ENCODE measurements at places on chromosomes 12 and 14.

- no peak for DNase-seq
Observed at GRCh38 chr12:41274643-41275042, 86.5 kb downstream of the PDZRN4 start.

DNA sequence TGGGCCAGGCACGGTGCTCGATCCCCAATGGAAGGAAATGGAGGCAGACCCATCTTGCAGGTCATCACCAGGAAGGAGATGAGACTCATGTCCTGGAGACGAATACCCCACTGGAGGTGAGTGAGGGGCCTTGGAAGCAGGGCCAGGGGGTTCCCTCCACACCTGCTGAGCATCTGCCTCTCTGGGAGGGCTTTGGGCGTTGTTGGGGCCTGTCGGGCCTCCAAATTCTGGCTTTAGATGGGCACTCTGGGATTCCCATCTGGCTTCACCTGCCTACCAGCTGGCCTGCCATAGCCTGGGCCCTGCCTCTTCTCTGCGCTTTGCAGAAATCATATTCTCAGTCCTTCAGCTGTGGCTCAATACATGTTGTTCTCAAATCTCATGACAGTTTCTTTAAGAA, 13.9 kb downstream of the RTL1 start:
- no peak for DNase-seq

DNA sequence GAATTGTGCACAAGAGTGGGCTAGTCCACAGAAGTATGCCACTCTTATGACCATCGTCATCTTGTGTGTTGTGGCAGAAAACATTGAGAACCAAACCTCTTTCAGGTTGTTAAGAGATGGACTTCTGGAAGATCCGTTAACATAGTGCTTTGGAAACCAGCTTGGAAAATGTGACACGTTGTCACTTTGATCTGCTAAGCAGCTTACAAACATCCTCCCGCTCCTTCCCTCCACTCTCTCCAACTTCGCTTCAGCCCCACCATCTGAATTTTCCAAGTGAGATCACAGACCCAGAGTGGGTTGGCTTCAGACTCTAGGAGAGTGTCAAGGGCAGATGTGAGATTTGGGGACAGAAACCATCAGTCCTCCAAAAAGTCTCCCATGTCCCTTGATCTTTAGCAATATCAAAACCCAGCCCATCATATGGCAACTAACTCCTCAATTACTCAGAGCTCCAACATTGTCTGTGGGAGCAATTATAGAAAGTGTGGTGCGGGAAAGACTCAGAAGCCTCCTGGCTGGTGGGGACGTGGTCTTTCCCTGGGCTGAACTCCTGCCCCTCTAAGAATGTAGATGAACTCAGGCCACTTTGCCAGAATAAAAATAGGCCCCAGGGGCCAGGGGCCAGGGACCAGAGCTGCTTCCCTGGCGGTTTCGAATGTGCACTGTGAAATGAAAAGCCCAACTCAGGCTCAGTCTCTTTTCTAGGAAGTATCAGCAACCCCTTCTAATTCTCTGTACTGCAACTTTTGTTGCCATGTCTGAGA, 129.5 kb downstream of the SLC38A6 start:
- no peak for DNase-seq

DNA sequence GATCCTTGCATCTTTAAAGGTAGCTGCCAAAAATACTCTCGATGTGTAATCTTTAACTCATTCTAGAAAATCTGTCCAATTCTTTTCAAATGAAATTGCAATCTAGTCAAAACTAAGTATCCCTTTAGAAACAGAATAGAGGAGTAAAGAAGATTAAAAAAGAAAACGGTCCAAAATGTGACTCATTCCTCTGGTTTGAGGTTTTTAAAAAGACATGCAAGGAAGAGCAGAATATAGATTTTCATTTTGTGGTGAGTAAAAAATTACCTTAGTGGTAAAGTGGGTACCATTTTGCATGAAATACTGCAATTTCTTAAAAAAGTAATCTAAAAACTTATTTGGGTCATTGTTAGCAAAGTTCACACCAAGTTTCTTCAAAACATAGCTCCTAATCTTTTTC, 108.4 kb downstream of the BRMS1L start:
- no peak for DNase-seq

DNA sequence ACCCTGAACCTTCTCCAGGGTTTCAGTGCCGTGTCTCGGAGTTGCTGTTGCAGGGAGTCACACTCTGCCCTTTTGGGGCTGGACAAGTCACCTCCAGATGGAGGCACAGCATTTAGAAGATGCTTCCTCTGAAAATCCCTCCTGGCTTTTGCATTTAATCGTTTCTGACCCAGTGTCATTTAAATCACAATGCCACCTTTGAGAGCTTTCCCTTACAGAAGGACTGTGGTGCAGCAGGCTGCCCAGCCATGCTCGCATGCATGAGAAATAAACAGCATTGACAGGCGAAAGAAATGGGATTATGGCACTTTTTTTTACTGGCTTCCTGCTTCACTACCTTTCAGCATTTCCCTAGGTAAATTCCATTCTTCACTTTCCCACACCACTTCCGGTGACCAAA, 113.4 kb upstream of the DYRK2 start:
- no peak for DNase-seq

- DNase-seq = no peak
Observed at GRCh38 chr12:116803013-116803736, 65.1 kb downstream of the RNFT2 start.

- no peak for DNase-seq
Observed at GRCh38 chr12:28575593-28576205, 385.4 kb downstream of the CCDC91 start.

- no peak for DNase-seq
Observed at GRCh38 chr12:18643681-18644080, 94.1 kb downstream of the PLCZ1 start.

- DNase-seq = no peak
Observed at GRCh38 chr12:8779862-8780261, 42.6 kb upstream of the A2ML1 start.

- DNase-seq = no peak
Observed at GRCh38 chr12:54379398-54380201, 4.9 kb downstream of the ZNF385A start.

GRCh38 chr12:122298071-122298748, 31.9 kb upstream of the VPS33A start:
- no peak for DNase-seq

DNA sequence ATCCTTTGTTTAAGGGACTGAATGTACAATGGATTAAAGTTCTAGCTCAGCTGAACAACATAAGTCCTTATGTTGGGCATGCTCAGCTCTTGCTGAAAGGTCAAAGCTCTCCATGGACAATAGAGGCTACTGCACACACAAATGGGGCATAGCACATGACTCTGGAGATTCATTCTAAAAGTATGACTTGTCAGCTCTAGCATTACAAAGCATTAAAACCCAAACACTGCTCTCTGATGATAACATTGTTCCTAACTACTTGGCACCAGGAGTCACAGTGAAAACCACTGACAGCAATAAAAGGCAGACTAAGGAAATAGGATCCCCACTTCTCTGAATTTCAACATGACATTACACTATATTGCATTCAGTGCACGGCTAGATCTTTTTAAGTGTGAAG, 21.9 kb upstream of the FSCB start:
- DNase-seq = no peak

- DNase-seq = no peak
Observed at GRCh38 chr14:61381553-61381952, 60.2 kb downstream of the PRKCH start.

GRCh38 chr14:50099335-50099734, 17.0 kb downstream of the VCPKMT start:
- no peak for DNase-seq

DNA sequence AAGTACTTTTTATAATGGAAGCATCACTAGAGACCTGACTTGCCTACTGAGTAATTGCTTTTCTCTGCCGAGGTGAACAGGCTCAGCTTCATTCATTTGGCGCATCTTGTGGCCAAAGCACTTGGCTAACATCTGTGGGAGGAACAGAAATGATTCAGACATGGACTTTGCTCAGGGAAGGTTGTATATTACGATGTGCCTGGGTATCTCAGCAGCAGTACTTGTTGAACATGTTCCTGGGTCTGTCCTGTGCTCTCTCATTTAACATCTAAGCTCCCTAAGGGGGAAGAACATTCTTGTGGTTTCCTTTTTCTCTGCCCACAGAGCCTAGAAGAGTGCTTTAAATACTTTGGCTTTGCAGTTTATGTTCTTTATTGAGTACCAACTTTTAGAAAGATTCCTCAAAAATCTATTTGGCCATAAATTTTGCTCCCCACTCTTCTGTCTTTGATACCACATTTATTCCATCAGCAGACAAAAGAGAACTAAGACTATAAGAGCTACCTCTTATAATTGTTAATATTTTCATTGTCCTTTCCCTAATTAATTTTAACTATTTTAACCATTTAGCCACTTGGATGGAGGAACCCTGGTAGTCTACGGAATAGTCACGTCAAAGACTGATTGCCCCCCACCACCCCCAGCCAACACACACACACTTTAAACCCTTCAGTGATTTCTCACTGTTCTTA, 101.2 kb upstream of the EGLN3 start:
- no peak for DNase-seq

DNA sequence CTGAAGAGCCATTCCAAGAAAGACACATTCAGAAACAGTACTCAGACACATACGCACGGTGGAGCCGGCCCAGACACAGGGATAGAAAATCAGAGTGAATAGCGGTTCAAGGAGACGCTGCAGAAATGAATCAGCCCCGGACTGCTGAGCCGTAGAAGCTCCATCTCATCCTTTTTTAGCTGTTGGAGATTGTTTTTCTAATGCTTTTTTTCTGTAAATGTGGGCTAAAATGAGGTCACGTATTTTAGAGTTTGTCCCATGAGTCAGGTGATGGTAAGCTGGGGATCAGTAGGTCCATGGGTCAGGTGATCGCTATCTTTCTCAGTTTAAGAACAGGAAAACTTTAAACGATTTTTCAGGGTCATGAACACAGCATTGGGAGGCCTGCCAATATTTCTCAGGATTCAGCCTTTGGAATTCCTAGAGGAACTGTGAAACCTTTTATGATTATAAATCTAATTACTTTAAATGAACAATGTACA, 202.4 kb downstream of the ITPR2 start:
- DNase-seq = no peak

DNA sequence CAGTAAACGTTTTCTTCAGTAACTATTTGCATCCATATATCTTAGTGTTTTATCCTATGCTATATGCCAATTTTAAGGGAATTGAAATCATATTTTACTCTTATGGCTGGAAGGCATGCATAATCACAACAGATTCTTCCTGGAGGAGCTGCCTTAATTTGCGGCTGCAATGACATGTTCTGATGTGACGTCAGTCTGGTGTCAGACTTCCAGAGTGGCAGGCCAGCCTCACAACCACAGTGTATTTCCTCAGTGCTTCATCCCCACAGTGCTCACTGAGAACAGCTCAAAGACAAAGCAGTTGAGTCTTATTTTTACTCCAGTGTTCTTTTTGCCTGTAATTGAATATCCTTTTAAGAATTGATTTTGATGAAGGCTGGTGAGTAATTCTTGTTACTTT, 107.1 kb downstream of the PLEKHA5 start:
- DNase-seq = no peak

- DNase-seq = no peak
Observed at GRCh38 chr14:99513183-99513694, 32.0 kb downstream of the CCNK start.

DNA sequence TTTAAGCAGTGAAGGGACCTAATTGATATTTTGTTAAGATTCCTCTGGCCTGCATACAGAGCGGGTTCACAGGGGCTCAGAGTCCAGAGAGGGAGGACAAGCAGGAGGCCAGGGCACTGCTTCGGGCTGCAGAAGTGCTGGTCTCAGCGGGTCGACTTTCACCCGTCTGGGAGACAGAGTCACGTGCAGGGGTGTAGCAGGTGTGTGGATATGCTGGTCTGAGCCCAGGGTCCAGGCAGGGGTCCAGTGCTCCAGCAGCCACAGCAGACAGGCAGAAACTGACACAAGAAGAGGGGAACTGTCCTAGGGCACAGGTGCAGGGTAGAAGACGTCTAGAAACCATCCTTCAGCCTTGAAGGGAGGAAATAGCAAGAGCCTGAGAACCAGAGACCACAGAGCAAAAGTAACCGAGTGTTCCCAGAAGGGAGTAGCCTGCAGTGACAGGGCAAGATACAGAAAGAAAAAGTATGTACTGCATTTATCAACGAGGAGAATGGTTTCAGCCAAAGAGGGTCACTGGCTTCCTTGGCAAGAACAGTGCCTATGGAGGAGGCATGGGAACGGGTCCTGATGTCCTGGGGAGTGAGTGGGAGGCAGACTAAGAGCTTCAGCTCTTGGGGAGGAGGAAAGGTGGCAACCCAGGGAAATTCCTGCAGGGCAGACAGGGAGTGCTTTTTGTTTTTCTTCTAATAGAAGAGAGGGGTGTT, 28.7 kb downstream of the FBXO21 start:
- no peak for DNase-seq

DNA sequence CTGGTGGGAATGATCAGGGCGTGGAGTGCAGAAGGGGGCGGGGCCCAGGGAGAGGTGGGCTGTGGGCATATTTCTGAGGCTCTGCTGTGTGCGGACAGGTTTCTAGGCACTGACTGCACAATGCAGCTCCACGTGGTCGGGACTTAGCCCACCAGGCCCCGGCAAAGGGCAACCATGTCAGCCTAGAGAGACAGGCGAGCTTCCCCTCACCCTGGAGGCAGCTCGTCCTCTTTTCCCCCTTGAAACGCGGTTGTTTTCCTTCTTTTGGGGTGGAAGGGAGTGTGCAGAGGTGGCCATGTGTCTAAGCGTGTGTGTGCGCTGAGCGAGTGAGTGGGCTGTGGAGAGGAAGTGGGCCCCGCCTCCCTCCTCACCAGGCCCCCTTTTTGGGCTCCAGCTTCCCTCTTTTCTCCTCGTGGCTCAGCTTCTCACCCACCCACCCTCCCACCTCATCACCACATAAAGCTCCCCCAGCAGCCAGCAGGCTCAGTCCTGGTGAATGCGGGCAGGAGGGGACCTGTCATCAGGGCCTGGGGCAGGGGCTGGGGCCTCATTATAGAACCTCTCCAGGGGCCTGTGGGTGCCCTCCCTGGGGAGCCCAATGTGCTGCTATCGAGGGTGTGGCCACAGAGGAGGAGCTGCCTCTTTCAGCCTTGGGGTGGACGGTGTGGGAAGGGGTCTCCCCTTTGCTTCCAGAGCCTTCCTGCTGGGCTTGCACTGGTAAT, 22.0 kb downstream of the LRTM2 start:
- DNase-seq = no peak

DNA sequence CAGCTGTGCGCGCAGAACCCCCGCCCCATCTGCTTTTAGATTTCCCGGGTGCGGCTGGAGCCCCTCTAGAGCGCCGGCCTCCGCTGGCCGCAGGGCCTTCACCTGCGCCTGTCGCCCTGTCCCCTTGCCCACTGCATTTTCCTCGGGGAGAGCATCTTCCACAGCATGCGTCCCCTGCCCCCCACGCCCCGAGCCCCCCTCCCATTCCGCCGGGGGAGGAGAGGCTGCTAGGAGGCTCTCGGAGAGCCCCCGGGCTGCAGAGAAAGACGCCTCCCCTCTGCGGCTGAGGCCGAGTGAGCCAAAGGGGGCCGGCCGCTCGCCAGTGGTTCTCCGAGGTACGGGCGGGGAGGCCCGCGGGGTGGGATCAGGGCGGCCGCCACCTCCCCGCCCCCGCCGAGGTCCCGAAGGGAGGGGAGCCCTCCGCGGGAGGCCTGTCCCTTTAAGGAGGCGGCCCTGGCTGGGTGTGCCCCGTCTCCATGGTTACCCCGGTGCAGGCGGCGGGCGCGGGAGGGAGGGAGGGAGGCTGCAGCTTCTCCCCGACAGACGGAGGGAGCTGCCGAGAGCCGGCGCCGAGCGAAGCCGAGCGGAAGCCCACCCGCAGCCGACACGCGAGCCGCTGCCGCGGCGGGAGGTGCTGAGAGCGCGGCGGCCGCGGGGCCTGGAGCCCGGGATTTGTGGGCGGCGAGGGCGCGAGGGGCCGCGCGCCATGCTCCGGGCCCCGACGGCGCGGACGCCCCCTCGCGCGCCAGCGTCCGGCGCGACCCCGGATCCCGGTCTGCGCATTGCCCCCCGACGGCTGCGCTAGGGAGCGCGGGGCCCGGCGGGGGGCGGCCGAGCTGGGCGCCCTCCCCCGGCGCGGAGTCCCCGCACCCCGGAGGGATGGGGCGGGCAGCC, at the start of gene KCNH3:
Gene KCNH3 (plus strand): TSS at position 521 of the 894 bp plus-strand sequence. CDS start 387 bp downstream, outside the sequence.
- no peak for DNase-seq
